Suppressor macrophage treated with lipopolysaccharide for 1 hour (primary cell): ENCODE measurements at places on chromosomes 7 and 10.
A peak's percentile ranks its signal among the peaks of the same experiment; 100 is the strongest.

GRCh38 chr7:89687211-89687610 lies 467.1 kb upstream of the STEAP1 start:
- DNase-seq, result no peak

DNA sequence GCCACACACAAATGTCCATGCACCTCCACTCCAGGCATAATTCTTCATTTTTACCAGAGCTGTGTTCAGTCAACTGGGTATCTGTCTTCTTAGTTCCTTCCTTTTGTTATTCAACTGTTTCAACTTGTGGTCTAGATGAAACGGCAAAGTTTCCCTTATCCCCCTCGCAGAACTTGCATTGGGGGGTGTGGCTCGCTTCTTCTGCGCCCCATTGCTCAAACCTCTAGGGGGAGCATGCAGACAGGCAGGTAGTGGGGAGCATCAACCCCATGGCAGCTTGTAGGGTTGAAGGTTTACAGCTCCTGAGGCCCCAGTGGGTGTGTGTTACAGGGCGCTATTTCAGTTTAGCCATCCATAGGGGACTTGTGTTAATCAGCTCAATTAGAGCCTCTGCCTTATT lies 38.3 kb upstream of the COBL start:
- no peak for DNase-seq

DNA sequence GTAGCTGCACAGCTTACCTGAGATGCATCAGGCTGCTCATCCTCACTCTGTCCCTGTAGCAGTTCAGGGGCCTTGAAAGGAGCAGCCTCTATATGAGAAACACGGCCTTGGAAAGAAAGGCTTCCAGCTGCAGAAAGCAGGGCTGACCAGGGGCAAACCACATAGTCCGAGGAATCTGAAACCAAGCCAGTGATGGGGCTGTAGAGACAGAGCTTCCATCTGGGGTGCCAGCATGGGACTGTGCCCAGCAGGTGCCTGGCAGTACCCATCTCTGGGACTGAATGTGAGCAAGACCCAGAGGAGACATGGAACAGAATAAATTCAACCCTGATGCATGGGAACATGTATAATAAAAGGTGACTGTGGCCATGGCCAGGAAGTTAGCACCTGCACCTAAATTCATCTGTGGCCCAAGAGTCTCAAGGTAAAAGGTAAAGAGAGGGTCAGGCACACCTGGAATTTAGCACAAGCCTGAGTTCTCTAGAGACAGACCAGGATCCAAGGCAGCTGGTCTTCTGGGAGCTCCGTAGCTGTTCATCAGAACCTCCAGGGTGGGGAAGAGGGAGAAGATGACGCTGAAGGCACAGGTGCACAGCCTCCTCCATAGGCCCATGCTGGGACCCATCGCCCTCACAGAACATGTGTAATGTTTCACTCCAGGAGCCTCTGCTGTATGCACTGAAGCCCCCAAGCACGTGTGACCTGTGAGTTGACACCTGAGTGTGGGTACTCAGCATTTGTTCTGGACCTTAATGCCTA lies 25.3 kb downstream of the FRMPD2 start:
- no peak for DNase-seq

DNA sequence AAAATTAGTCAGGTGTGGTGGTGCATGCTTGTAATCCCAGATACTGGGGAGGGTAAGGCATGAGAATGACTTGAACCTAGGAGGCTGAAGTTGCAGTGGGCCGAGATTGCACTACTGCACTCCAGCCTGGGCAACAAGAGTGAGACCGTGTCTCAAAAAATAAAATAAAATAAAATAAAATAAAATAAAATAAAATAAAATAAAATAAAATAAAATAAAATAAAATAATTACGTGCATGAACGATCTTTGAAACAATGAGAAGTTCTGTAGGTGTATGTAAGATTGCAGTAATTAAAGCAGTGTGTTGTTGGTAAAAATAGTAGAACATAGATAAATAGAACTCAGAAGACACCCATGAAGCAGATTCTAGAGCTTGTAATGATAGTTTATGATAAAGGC lies 348.5 kb downstream of the ANKRD30A start:
- DNase-seq, result no peak

- DNase-seq, result no peak
Measured at GRCh38 chr7:79823246-79823951, 311.2 kb upstream of the GNAI1 start.

GRCh38 chr10:13335881-13336280 lies 12.2 kb downstream of the SEPHS1 start:
- DNase-seq, result no peak

- no peak for DNase-seq
Measured at GRCh38 chr10:124212702-124213101, 119.3 kb upstream of the CHST15 start.

DNA sequence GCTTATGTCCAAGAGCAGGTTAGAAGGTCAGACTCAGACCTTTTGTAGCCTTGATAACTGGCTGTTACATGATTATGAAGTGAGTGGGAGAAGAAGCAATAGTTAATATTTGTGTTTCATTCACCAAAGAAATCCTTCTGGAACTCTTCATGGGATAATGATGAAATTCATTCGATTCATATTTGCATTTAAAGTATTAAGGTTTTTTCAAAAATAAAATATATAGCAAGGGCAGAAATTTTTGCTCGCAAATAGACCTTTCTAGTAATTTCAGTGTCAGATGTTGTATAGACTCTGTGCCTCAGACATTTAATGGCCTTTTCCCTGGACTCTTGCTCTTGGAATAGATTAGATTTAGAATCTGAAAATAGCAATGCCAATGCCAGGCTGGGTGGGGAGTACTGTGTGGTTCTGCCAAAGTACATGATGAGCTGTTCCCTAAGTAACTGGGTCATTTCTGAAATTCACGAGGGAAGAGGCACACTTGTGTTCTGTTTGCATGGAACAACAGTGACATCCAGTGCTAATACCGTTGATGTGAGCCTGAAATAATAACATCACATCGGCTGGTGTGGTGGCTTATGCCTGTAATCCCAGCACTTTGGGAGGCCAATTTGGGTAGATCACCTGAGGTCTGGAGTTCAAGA lies 119.2 kb downstream of the MBL2 start:
- DNase-seq, result no peak

DNA sequence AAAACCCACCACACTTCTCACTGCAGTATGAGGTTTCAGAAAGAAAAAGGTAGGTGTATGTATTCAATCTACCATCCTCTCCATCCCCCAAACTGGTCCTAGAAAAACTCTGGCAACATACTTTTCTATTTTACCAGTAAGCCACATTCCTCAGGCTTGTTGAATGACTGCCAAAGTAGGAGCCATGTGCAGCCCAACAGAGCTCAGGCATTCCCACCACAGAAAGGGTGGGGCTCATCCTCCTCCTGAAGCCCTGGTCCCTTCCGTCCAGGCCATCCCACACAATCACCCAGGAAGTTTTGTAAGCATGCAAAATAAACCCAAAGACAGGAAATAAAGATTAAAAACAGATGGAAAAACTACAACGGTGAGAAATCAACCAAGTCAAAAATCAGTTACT lies 57.2 kb downstream of the MAD1L1 start:
- no peak for DNase-seq

DNA sequence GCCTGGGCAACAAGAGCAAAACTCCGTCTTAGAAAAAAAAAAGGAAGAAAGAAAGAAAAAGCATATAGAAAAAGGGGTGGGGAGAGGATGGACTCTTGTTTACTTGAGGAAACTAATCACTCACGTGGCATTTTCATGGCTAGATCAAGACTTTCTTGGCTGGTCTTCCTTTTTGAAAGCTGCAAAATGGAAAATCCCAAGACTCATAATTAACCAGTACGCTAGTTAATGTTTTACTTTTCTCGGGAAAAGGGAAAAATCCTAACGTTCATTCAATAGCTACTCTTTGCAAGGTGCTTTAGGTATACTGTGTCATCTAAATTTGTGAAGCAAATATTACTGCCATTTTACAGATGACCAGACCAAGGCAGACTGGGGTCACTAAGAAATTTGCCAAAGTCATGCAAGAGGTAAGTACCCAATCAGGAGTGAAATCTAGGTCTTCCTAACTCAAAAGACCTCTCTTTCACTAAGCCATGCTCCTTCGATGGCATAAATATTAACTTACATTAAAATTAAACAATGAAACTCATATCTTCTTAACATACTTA lies 24.4 kb downstream of the NAPEPLD start:
- no peak for DNase-seq

DNA sequence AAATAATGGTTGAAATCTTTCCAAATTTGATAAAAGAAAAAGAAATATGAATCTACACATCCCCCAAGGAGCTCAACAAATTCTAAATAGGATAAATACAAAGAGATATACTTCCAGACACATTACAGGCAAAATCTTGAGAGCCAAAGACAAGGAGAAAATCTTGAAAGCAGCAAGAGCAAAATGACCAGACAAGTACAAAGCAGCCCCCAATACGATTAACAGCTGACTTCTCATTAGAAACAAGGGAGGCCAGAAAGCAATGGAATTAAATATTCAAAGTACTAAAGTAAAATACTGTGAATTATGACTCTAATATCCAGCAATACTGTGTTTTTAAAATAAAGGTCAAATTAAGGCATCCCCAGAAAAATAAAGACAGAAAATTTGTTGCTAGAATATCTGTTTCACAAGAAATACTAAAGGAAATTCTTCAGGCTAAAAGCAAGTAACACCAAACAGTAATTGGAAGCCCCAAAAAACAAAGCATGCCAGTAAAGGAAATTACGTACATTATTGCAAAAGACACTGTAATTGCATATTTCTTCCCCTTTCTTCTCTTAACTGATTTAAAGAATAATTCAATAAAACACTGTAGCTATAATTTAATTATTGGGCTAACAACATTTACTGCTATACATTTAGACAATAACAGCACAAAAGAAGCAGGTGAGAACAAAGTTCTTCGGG lies 36.4 kb downstream of the ZNF438 start:
- DNase-seq, result peak; percentile 70

DNA sequence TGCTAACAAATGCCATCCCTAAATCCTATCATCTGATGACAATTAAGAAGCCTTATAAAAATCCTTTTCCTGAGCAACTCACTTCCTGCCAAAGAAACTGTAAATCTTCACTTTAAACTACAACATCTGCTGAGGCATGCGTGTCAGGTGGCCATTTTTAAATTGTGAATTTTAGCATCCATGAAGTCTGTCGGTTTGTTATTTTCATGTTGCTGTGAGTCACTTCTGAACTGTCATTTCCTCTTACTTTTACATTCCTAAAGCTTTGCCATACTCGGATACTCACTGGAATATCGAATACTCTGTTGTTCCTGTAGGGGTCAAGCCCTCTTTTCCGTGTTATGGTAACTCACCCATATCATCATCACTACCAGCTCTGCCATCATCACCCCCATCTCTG lies 34.3 kb upstream of the TMEM26 start:
- no peak for DNase-seq

DNA sequence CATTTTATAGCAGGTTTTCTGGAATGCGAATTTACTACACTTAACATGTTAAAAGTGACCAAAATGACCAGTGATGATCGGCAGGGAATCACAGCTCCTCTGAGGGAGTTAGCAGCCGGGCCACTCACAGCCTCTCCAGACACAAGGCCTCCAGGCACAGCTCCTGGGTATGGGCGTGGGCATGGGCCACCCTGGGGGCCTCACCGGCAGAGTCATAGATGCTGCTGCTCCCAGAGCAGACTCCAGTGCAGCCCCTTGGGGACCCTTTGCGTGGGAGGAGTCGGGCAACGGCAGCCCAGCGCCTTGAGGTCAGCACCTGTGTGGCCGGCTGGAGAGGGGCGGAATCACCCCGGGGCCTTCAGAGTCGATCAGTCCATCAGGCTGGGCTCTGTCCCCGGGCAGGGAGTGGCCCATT lies 8.6 kb downstream of the KNDC1 start:
- DNase-seq, result no peak
